ENCODE measurements at places on chromosomes 2 and 18. TPM values are rescaled to one million over a fixed set of nuclear protein-coding genes. Genes with fewer than 3 reads are reported as not detected.

The COL3A1 gene
- total RNA-seq = 8,171 TPM

GRCh38 chr2:233513953-233514655 is 52.5 kb downstream of the USP40 start:
- no peak overlapping the region for H3K4me3 ChIP-seq
- peaks cover 3% of the 10 kb centered on the region for H3K4me1 ChIP-seq
- no peak overlapping the region for H3K27ac ChIP-seq
- no peaks in the 10 kb centered on the region for H3K27me3 ChIP-seq

DNA sequence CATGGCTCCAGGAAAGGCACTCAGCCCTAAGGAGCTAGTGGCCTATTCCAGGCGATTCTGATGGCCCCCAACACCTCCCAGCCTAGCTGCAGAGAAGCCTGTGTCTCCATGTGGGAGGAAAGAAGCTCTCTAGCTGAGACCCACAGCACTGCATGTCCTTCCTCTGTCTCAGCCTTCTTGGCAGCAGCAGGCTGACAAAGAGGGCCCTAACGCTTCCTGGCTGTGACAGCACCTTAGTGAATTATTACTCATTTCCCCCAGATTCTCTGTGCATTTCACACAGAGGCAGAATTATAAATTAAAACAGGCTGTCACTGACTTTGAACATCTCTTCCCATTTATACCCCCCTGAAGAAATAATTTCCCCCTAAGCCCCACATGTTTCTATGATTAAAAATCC is 206.8 kb downstream of the CLIP4 start:
- no peak overlapping the region for H3K27ac ChIP-seq
- H3K4me1 ChIP-seq = no peaks in the 10 kb centered on the region
- DNase-seq = no peak
- no peak overlapping the region for H3K4me3 ChIP-seq
- H3K27me3 ChIP-seq = peaks cover 10% of the 10 kb centered on the region

- peaks cover 23% of the 10 kb centered on the region for H3K27me3 ChIP-seq
- DNase-seq = no peak
- peak overlapping the region; percentile 14 for H3K27ac ChIP-seq
- H3K4me3 ChIP-seq = no peak overlapping the region
- peaks cover 44% of the 10 kb centered on the region for H3K4me1 ChIP-seq
- no peaks in the 10 kb centered on the region for H3K36me3 ChIP-seq
These were observed 121.3 kb downstream of the MTX2 start for GRCh38 chr2:176390276-176391147.

DNA sequence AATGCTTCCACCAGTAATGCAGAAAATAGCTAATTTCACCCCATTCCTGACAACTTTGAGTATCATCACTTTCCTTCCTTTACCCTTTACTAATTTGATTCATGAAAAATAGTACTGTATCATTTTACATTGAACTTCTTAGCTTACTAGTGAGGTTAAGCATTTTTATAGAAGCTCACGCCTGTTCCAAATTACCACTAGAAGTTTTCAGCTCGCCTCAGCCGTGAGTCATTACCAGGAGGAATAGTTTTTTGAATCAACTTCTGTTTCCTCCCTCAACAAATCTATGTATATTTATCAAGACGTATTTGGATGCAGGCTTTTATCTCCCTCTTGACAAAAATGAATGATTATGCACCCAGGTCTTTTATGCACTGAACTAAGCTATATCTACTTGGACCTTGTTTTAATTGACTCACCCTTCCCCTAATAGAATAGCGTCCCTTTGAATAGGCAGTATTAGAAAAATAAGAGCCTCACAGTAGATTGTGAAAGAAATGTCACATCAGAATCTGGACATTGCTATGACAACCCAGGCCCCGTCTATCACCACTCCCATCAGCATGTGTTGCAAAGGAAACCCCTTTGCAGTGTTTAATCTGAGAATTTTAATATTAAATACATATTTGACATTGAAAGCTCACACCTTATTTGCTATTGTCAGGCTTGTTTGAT is 207.4 kb upstream of the NRP2 start:
- peaks cover 2% of the 10 kb centered on the region for H3K36me3 ChIP-seq
- no peak overlapping the region for H3K4me3 ChIP-seq
- DNase-seq = no peak

- no peak for DNase-seq
- H3K27ac ChIP-seq = peak overlapping the region; percentile 29
- H3K27me3 ChIP-seq = no peaks in the 10 kb centered on the region
- H3K4me1 ChIP-seq = peaks cover 16% of the 10 kb centered on the region
- H3K36me3 ChIP-seq = no peaks in the 10 kb centered on the region
These were observed 146.0 kb upstream of the CYP26B1 start for GRCh38 chr2:72293620-72294019.

The CFAP221 gene
- not detected for total RNA-seq

DNA sequence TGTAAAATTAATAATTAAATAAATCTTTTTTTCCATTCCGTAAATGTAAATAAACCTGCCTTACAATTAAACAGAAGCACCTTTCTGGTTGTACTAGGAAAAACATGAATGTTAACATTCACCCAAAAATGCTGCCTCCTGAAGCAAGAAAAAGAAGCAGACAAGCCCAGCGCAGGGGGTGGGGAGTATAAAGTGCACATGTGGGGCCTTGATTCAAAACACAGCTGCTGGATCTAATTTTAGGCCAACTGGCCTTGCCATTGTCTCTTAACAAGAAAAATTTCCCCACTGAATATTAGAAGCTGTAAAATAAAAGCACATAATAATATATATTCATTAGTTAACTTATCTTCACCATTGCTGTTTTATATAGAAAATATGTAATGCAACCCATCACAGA is 28.3 kb downstream of the TCF4 start:
- peaks cover 20% of the 10 kb centered on the region for H3K36me3 ChIP-seq
- no peaks in the 10 kb centered on the region for H3K27me3 ChIP-seq
- H3K27ac ChIP-seq = no peak overlapping the region
- no peaks in the 10 kb centered on the region for H3K4me1 ChIP-seq
- DNase-seq = no peak

GRCh38 chr2:202491514-202491913 is 115.4 kb downstream of the BMPR2 start:
- no peak overlapping the region for H3K27ac ChIP-seq
- H3K4me1 ChIP-seq = peaks cover 32% of the 10 kb centered on the region
- peaks cover 10% of the 10 kb centered on the region for H3K36me3 ChIP-seq
- no peak overlapping the region for H3K4me3 ChIP-seq

GRCh38 chr2:210642333-210642732 is 85.9 kb downstream of the CPS1 start:
- no peak overlapping the region for H3K4me3 ChIP-seq
- H3K27me3 ChIP-seq = no peaks in the 10 kb centered on the region
- no peak for DNase-seq
- H3K36me3 ChIP-seq = peaks cover 3% of the 10 kb centered on the region
- H3K4me1 ChIP-seq = no peaks in the 10 kb centered on the region

The ZSWIM2 gene
- not detected for total RNA-seq

The VWC2L gene
- not detected for total RNA-seq

GRCh38 chr2:136067459-136067858 is 50.5 kb downstream of the CXCR4 start:
- no peak overlapping the region for H3K27ac ChIP-seq
- H3K4me1 ChIP-seq = no peaks in the 10 kb centered on the region
- DNase-seq = no peak
- no peak overlapping the region for H3K4me3 ChIP-seq
- H3K36me3 ChIP-seq = no peaks in the 10 kb centered on the region
- H3K27me3 ChIP-seq = no peaks in the 10 kb centered on the region

- peak; percentile 79 for DNase-seq
- H3K27me3 ChIP-seq = no peaks in the 10 kb centered on the region
- H3K4me3 ChIP-seq = no peak overlapping the region
- no peaks in the 10 kb centered on the region for H3K4me1 ChIP-seq
These were observed 70.4 kb upstream of the TWIST2 start for GRCh38 chr2:238777369-238778067.

The RPL31 gene
- total RNA-seq = 1,335 TPM

DNA sequence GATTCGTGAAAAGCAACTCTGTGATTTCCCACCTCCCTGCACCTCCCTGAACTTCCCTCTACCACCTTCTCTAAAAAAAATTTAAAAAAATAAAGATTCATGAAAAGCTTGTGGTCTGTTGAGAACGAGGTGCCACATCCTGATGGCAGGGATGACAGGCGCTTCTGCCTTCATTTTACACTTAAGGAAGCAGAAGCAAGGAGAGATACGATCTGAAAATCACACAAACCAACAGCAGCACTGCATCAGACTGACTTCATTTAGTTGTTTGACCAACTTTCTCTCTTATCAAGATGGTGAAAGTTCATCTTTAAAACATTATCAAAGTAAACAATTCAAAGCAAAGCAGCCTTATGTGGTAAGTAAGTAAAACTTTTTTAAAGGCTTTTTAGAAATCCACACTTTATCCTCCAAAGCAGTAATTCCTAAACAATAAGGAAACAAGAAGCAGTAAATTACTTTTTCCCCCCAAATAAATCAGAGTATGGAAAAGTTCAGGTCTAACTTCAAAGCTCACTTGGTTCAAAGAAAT is 15.5 kb downstream of the WDFY1 start:
- no peaks in the 10 kb centered on the region for H3K27me3 ChIP-seq
- no peak overlapping the region for H3K27ac ChIP-seq
- peaks cover 2% of the 10 kb centered on the region for H3K36me3 ChIP-seq
- peaks cover 30% of the 10 kb centered on the region for H3K4me1 ChIP-seq

- peaks cover 44% of the 10 kb centered on the region for H3K4me1 ChIP-seq
- H3K36me3 ChIP-seq = no peaks in the 10 kb centered on the region
- no peaks in the 10 kb centered on the region for H3K27me3 ChIP-seq
- no peak overlapping the region for H3K4me3 ChIP-seq
- H3K27ac ChIP-seq = no peak overlapping the region
- no peak for DNase-seq
These were observed 61.2 kb upstream of the PELI1 start for GRCh38 chr2:64205415-64205814.

GRCh38 chr2:1141079-1141478 is 190.4 kb downstream of the SNTG2 start:
- H3K4me1 ChIP-seq = no peaks in the 10 kb centered on the region
- no peaks in the 10 kb centered on the region for H3K36me3 ChIP-seq
- DNase-seq = no peak
- no peak overlapping the region for H3K4me3 ChIP-seq

GRCh38 chr2:106581328-106581727 is 94.2 kb downstream of the CD8B2 start:
- H3K4me3 ChIP-seq = peak overlapping the region; percentile 73
- peaks cover 48% of the 10 kb centered on the region for H3K27me3 ChIP-seq
- H3K27ac ChIP-seq = no peak overlapping the region
- peaks cover 24% of the 10 kb centered on the region for H3K4me1 ChIP-seq
- DNase-seq = no peak

- H3K4me1 ChIP-seq = peaks cover 25% of the 10 kb centered on the region
- peaks cover 61% of the 10 kb centered on the region for H3K36me3 ChIP-seq
- H3K27ac ChIP-seq = peak overlapping the region; percentile 19
These were observed 23.1 kb downstream of the ELP2 start for GRCh38 chr18:36152781-36153180.

The SULT1C2 gene
- 2.2 TPM for total RNA-seq

The MCM6 gene
- total RNA-seq = 28.3 TPM

The KIAA2012 gene
- not detected for total RNA-seq

GRCh38 chr2:238040918-238041317 is 19.9 kb upstream of the SCLY start:
- no peak overlapping the region for H3K4me3 ChIP-seq
- peaks cover 33% of the 10 kb centered on the region for H3K36me3 ChIP-seq
- H3K4me1 ChIP-seq = no peaks in the 10 kb centered on the region
- H3K27me3 ChIP-seq = no peaks in the 10 kb centered on the region

Measured in osteocyte (in vitro differentiated cells).